ENCODE measurements at places on chromosomes 2 and 18.

- DNase-seq: no peak
Measured at GRCh38 chr18:35671966-35672603, 90.5 kb downstream of the GALNT1 start.

GRCh38 chr2:191612496-191612895 is 65.4 kb upstream of the NABP1 start:
- DNase-seq: no peak

DNA sequence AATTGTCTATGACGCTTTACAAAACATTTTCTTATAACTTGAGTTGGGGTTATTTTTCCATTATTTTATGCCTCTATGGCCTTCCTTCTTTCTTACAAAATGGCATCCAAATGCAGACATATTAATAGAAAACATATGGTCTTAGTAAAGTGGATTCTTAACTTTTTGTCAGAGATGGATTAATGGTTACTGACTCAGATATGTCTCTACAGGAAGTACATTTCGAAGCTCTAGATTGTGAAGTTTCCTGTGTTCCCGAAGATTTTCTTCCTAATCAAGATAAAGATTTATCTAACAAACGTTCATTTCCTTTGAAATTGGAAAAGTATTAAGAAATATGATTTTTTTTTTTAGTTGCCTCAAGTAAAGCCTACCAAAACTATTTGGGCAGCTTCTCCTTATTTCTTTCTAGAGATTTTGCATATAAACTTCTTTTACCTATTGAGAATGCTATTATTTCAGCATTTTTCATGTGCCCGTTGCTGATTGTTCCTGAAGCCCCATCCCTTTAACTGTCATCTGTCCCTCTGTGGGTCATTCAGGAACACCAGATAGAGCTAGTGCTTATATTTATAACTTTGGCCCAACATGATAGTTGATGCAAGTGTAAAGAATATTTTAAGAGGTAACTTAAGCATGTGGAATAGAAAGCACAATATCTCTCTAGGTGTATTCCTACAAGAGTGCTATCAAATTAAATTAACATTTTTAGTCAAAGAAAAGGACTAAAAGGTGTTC is 498.0 kb downstream of the CCDC85A start:
- DNase-seq: no peak

- DNase-seq: no peak
Measured at GRCh38 chr2:236663287-236664101, 93.9 kb downstream of the ACKR3 start.

- DNase-seq: no peak
Measured at GRCh38 chr2:189552991-189553404, 27.6 kb downstream of the SLC40A1 start.

Data from inflammatory macrophage treated with lipopolysaccharide for 4 hours (primary cell).